ENCODE measurements at places on chromosomes 3 and 15.

DNA sequence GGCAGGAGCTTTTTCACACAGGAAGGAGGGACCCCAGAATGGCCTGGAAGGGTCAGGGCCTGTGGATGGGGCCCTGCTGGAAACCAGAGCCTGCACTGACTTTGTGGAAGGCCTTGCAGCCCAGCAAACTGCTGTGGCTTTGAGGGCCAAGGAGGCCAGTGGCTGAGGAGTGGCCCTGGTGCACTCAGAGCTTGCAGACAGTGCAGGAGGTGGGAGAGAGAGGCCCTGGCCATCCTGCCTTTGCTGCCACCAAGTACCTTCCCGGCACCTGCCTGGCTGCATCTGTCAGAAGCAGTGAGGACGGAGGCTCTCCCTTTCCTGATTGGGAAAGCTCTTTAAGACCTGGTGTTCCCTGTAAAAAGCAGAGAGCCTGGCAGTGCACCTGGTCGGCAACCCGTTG lies 6.4 kb downstream of the PSTPIP1 start:
- DNase-seq, result no peak

- no peak for DNase-seq
Observed at GRCh38 chr3:142664311-142664710, 59.5 kb upstream of the TRPC1 start.

DNA sequence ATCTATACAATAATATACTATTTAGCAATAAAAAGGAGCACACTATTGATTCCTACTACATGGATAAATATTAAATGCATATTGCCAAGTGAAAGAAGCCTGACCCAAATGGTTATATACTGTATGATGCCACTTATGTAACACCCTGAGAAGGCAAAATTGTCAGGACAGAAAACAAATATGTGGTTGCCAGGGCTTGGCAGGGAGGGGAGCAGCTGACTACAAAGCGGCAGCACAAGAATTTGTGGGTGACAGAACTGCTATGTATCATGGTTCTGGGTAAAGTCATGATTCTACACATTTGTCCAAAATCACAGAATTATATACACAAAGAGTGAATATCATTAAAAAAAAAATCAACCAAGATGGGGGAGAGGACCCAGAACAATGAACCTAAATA lies 22.5 kb downstream of the TBC1D2B start:
- no peak for DNase-seq

- peak; percentile 17 for DNase-seq
Observed at GRCh38 chr15:101070502-101071273, 151.5 kb downstream of the LRRK1 start.

GRCh38 chr3:49629451-49629850 lies 44.7 kb upstream of the APEH start:
- no peak for DNase-seq

GRCh38 chr3:40877631-40878463 lies 321.5 kb upstream of the CTNNB1 start:
- no peak for DNase-seq

GRCh38 chr15:66278671-66279070 lies 14.7 kb upstream of the DIS3L start:
- no peak for DNase-seq

- no peak for DNase-seq
Observed at GRCh38 chr3:52014613-52015012, 18.9 kb upstream of the RPL29 start.

DNA sequence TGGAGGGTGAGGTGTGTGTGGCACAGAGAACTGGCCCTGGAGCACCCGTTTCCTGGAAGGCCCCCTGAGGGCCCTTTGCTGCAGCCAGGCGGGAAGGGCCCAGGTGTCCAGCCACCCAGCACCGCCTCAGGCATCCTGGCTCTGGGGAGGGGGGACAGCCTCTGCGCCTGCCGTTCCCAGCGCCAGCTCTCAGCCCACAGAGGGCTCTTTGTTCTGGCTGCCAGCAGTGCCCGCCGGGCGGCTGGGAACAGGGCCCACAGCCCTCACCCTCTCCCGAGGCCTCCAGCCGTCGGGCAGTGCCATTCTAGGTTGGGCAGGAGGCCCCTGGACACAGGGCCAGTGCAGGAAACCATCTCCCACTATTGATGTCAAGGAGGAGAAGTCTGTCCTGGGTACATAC lies 8.3 kb downstream of the SLC38A3 start:
- DNase-seq, result no peak

DNA sequence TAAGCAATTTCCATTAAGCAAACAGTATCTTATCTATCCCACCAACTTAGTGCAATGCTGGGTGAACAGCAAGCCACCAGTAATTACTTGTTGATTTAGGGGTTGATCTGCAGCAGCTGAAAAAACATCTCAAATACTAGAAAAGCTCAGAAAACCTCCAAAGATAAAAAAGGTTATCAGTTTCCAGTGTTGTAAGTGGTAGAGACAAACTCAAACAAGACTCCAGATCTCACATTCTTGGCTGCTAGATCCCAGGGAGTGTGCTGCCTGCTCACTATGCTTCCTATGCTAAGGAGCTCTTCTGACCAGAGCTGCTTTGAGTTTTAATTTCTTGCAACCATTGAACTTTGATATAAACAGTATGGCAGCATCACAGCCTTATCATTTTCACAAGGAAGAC lies 11.3 kb downstream of the B3GALNT1 start:
- no peak for DNase-seq

GRCh38 chr15:41396111-41396510 lies 6.2 kb downstream of the NDUFAF1 start:
- DNase-seq, result no peak

GRCh38 chr15:58588096-58588495 lies 156.3 kb downstream of the LIPC start:
- no peak for DNase-seq

GRCh38 chr3:127811717-127812116 lies 10.6 kb downstream of the MGLL start:
- DNase-seq, result no peak

DNA sequence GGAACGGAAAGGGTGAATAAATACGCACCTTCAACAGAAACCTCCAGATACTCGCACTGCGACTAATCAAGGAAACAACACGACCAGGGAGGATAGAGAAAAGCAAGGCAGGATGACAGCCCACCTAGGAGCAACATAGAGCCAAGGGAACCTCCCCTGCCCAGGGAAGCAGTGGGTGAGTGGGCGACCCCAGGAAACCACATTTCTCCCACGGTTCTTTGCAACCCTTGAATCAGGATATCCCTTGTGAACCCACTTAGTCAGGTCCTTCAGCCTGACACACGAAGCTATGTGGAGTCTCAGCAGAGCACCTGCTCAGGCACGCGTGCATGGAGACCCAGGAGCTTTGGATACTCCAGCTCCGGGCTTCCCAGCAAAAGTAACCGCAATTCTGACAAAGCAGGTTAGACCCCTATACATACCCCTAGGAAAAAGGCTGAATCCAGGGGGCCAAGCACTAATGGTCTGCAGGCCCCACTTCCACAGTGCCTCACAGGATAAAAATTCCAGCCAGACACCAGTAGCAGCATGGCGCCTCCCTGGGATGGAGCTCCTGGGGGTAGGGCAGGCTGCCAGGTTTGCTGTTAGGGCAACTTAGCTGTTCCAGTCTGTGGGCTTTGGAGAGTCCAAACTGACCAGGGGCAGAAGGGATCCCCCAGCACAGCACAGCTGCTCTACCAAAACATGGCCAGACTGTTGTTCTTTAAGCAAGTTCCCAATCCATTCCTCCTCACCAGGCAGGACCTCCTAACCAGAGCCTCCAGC lies 38.4 kb upstream of the PXYLP1 start:
- peak; percentile 16 for DNase-seq

- no peak for DNase-seq
Observed at GRCh38 chr15:39128746-39129145, 452.1 kb upstream of the THBS1 start.

GRCh38 chr3:12334786-12335185 lies 45.9 kb downstream of the PPARG start:
- DNase-seq, result no peak

DNA sequence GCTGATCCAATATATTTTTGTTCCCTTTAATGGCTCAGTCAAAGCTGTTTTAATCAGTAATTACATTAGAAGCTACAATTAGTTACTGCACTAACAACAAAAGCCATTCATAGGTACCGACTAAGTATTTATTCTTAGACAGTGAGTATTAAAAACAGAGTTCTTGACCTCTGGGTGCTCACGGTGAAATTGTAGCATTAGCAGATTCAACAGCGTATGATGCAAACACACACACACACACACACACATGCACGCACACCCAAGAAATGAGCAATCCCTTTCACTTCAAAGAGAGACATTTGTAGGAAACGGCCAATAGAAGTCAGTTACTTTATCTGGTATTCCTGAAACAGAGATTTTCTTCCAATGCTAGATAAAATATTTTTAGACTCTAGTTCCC lies 27.0 kb upstream of the MITF start:
- DNase-seq, result no peak

GRCh38 chr15:33138000-33138399 lies 56.5 kb downstream of the FMN1 start:
- DNase-seq, result no peak

DNA sequence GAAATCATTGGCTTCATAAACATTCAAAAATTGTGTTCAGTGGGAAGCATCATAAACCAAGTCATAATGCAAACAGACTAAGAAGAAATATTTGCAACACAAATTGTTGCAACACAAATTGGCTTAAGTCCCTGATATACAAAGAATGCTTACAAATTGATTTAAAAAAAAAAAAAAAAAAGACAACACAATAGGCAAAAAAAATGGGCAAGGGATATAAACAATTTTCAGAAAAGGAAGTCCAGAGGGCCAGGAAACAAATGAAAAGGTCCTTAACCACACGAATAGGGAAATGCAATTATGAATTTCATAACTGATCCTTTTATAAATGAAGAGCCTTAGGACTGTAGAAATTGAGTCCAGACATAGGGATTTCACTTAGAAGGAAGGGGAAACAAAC lies 98.9 kb downstream of the LRRK1 start:
- DNase-seq, result no peak

DNA sequence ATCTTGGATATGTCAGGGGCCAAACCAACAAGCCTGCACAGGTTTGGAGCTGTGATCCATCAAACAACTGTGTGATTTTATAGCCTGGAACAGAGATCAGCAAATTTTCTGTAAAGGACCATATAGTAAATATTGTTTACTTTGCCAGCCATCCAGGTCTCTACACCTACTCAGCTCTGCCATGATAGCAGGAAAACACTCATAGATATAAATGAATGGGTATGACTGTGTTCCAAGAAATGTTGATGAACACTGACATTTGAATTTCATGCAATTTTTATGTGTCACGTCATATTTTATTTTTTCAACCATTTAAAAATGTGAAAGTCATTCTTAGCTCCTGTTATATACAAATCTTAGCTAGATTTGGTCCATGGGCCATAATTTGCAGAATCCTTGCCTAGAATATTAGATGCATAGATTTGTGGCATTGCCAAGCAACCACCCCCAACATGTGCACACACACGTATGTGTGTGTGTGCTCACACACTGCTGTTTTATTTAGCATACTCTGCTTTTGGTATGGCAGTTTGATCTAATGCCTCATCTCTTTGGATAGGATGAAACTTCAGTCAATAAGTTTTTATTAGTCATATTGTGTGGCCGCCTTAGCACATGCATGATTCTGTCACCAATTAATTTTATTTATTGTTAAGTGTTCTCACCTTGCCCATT lies 6.4 kb downstream of the ATXN7 start:
- no peak for DNase-seq

DNA sequence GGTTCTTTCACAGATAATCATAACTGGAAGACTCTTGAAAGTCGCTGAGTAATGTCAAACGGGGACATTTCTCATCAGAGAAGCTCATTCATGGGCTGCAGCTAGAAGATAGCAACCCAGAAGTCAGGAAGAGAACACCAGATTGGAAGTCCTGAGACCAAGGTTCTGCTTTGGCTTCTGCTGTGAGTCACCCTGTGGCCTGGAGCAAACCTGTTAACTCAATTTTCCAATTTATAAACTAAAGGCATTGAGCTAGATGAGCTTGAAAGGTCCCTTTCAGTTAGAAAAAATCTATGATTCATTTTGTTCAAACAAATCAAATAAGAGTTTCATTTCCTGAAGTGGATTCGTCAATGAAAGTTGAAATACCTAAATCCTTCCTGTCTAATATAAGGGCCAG lies 402.2 kb downstream of the EPHB1 start:
- DNase-seq, result no peak

- DNase-seq, result no peak
Observed at GRCh38 chr3:10974746-10975375, 17.7 kb upstream of the SLC6A1 start.

DNA sequence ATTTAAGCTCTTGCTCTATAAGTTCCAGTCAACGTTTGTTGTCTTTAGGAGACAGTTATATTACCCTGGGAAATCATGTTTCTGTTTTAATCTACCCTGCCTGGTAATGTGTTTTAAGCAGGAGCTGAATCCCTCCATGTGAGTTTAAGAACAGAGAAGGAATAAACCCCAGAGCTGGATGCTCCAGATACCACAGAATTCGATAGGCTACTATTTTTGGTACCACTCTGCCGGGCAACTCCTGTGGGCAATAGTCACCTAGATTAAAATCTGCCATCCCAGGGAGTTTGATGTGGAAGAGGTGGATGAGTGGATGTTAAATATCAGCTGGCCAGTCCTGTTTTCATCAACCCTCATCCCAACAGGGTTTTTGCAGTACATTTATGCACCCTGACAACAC lies 20.4 kb downstream of the NUDT16 start:
- no peak for DNase-seq

DNA sequence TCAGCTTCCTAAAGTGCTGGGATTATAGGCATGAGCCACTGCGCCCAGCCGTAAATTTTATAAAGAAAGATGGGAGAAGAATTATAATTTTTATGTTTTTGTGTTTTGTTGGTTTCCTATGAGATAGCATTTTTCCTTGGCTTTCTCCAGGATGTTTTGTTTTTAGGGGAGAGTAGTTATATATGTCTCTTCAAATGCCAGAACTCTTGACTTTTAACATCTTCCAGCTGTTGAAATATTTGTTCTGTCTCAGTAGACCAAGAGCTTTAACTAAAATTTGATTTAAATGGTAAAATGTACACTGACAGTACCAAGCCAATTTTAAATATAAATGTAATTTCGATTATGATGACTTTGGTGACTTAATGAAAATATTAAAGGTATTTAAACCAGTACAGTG lies 96.8 kb downstream of the DHX36 start:
- DNase-seq, result no peak

GRCh38 chr15:48096813-48097212 lies 24.0 kb upstream of the SLC24A5 start:
- no peak for DNase-seq

- no peak for DNase-seq
Observed at GRCh38 chr3:159861369-159861987, 127.2 kb upstream of the IL12A start.

All from DND-41 (cell line).